GF-D8 (cell line): ENCODE measurements at places on chromosomes 5 and 9.

- DNase-seq, result no peak
These were observed 102.5 kb upstream of the TNC start for GRCh38 chr9:115220319-115221005.

GRCh38 chr9:29332789-29333188, 1759.5 kb upstream of the C9orf72 start:
- no peak for DNase-seq

- no peak for DNase-seq
These were observed 44.3 kb downstream of the TNFSF15 start for GRCh38 chr9:114761523-114761922.

GRCh38 chr5:116002116-116002906, 30.0 kb upstream of the ARL14EPL start:
- DNase-seq, result no peak

DNA sequence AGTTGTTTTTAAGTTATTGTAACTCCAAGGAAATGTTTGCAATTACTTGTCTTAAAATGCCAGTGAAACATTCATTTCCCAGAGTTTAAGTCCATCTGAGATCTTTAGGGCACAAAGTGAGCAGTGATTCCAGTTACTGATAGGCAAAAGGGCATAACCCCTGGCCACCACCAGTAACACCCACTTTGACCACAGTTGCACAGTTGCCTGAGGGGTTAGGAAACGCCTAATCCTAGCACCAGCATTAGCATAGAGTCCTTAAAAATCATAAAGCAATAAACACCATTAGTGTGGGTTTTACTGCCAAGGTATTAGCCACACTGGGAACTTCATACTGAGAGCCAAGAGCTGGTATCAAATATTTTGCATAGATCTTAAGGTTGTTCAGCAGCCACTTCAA, 143.9 kb downstream of the SNCAIP start:
- no peak for DNase-seq

DNA sequence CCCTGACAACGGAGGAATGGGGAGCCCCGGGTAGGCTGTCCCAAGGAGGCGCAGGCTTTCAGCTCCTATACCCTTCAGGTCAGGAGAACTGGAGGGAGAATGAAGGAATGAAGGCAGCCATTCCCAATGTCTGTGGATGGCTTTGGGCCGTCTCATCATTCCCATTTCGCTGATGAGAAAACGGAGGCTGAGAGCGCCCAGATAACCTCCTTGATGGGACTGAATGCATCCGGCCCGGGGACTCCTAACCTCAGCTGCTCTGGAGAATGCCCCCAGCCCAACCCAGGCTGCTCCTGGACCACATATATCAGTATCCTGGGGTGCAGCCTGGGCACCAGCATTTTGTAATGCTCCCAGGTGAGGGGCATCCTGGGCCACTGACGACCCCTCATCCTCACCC, 52.6 kb upstream of the RNU6ATAC start:
- no peak for DNase-seq

GRCh38 chr9:136370687-136371532, 2.6 kb downstream of the CARD9 start:
- no peak for DNase-seq

DNA sequence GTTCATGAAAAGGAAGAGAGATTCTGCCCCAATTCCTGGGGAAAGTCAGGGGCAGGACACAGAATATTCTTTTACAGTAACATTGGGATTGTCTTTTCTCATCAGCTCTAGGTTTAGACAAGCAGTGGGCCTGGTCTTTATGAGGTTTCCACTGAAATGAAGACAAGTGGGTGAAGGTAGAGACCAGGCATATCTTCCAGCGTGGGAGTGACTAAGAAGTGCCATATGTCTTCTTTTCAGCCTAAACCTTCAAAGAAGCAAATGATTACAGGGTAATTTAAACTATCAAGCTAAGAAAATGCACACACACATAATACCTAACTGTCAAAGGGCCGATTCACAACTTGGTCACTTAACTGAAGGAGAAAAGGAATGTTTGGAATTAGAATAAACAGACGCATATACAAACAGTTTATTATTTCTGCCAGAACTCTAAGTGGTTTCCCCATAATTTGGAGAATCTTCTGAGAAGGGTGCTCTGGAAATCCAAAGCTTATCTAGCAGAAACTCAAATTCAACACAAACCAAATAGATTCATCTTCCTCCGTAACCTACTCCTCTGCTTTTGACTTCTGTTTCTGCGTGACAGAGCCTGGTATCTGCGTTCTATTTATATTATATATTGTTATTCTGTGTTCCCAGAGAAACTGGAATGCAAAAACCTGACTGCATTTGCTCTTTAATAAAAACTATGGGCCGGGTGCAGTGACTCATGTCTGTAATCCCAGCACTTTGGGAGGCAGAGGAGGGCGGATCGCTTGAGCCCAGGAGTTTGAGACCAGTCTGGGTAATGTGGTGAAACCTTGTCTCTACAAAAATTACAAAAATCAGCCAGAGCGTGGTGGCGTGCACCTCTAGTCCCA, 22.0 kb upstream of the TEK start:
- DNase-seq, result no peak

GRCh38 chr9:97889941-97890887, 32.1 kb downstream of the TRMO start:
- peak; percentile 12 for DNase-seq

- DNase-seq, result no peak
These were observed 105.6 kb upstream of the ZNF366 start for GRCh38 chr5:72612810-72613209.

GRCh38 chr9:135930446-135931345, 23.4 kb upstream of the CAMSAP1 start:
- no peak for DNase-seq

DNA sequence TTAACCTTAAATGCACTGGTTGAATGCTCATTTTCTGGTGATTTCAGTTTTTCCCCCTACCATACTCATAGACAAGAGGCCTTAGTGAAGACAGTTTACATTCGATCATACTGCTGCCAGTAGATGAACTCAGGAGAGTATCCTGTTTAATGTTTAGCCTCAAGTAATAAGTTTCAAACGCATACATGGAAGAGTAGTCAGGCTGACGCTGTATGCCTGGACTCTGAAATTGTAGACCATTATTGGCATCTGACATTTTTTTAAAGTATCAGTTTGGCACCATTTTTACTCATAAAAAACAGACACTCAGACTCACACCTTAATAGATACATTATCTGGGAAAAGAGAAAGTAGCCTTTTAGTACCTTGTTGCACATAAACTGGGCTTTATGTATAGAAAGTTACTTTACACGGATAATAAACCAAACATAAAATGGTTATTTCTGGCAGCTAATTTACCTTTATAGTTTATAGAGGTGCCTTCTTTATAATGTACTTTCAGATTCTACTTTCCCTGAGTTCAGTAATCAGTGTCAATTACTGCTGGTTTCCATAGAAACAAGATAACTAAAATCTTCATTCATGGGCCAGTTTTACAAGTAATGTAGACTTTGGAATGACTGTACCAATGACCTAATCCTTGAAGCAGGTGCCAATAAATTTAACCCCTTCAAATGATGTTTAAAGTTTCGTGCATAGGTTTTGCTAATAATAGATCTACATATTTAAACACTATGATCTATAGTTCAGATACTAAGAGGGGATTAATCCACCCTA, 183.8 kb upstream of the ITGA1 start:
- no peak for DNase-seq

DNA sequence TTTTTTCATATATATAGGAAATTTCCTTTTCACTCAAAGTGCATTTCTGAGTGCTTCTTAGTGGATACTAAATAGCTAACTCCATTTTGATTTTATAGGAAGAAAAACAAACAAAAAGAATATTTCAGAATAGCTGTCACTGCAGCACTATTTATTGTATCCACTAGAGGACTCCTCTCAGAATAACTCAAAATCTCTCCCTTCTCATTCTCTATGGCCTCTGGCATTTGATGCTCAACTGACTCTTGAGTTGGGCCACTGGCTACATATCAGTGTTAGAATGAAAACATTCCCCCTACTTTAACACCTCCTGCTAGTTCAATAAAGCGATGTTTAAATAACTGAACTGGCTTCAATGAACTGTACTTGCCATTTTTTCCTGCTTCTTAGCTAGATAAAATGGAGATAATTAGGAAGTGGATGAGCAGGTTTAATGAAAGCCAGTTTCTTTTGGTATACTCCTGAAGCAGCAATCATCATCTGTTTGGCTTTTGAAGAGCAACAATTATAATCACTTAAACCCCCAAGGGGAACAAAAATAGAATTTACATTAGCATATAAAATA, 16.6 kb upstream of the ELAVL2 start:
- no peak for DNase-seq

GRCh38 chr5:128669803-128670202, 131.8 kb upstream of the FBN2 start:
- DNase-seq, result no peak

DNA sequence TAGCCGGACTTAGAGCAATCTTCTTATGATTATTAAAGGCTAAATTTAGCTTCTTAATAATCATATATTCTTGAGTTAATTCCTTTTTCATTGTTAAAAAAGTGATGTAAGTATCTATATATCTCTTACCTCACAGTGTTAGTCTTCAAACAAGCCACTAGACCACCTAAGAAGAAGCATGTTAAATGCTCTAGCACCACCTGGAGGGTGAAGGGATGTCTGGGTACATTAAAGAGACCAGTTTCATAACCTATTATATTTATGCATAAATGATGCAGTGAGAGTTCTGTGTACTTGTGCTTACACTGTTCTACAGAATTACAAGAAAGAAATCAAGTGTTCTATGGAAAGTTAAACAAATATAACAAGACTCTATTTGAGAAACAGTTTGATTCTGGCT, 55.9 kb upstream of the SLCO6A1 start:
- DNase-seq, result no peak

DNA sequence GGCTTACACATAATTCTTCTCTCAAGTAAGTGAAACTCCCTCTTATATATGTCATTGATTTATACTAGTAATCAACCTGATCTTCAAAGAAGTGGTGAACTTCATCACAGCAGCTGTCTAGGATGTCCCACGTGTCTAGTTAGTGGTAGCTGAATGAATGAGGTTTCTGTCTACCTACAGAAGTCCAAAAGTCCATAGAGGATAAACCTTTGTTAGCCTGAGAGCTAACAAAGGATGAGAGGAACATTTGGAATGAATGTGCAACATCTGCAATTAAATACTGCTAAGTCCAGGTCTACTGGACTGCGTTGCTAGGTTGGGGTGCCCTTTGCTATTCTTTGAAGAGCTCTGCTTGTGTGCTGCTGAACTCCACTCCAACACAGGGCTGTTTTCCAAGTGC, 213.8 kb upstream of the DAP start:
- no peak for DNase-seq

- no peak for DNase-seq
These were observed 304.7 kb upstream of the KLF4 start for GRCh38 chr9:107794259-107794658.

GRCh38 chr9:131310833-131311554, 21.5 kb downstream of the PLPP7 start:
- DNase-seq, result no peak

- no peak for DNase-seq
These were observed 65.5 kb downstream of the ARHGEF28 start for GRCh38 chr5:73691302-73692080.

DNA sequence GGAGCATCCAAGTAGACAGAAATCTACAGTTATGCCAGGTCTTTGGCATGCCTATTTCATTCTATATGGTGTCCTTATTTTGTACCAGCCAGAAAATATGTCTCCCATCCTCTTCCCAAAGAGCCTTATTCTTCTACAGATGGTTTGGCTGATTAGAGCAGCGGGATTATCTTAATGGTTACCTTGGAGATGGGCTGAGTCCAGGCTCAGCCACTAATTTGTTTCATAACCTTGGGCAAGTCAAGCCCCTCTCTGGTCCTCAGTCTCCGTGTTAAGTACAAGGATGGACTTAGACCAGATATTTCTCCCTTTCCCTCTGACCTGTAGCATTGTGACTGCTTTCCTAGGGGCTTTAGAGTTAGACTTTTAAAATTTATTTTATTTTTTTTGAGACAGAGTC, 11.1 kb upstream of the GLE1 start:
- DNase-seq, result no peak

- no peak for DNase-seq
These were observed 400 bp downstream of the HCN1 start for GRCh38 chr5:45695804-45696156.

- no peak for DNase-seq
These were observed 2.0 kb downstream of the MZB1 start for GRCh38 chr5:139387611-139388197.

DNA sequence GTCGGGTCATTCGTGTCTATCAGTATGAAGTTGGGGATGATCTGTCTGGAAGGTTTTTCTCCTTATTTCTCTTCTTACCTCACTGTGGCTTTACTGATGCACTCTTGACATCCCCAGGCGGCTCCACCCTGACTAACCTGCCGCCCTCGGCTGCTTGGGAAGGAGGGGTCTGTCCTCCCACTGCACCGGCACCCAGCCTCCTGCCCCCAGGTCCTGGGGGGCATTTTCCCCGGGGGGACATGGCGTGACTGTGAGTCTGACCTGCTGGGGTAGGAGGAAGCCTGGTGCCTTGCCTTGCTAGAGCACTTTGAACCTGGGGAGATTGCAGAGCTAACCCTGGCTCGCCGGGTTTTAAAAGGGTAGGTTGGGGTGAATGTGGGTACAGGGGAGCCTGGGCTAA, 27.5 kb downstream of the DYNC2I2 start:
- no peak for DNase-seq

DNA sequence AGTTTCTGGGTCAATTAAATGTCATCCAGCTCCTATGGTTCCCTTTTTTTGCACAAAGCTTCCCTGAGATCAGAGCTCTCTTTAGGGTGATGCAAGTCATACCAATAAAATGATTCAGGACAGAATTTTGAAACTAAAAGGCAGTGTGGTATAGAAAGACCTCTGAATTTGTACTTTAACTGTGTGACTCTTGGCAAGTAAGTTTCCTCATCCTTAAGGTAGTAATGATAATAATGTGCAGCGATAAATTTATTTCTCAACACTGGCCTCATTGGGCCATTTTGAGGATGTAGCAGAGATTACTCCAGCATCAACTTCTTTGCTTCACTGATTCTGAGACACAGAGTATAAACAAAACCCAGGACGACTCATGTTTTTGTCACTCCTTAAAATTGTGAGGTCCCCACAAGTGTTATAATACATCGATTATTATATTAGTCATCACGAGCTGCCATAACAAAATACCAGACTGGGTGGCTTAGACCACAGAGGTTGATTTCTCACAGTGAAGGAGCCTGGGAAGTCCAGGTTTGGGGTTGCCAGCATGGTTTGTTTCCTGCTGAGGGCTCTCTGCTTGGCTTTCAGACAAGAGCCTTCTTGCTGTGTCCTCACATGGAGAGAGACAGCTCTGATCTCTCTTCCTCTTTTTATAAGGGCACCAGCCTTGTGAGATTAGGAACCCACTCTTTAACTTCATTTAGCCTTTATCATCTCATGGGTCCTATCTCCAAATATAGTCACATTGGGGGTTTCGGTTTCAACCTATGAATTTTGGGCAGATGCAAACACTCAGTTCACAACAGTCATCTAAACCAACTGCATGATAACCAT, 293.0 kb downstream of the ZNF608 start:
- DNase-seq, result no peak

GRCh38 chr5:55177078-55177477, 4.1 kb upstream of the CDC20B start:
- DNase-seq, result no peak
